ENCODE measurements at places on chromosomes 11 and 22.

DNA sequence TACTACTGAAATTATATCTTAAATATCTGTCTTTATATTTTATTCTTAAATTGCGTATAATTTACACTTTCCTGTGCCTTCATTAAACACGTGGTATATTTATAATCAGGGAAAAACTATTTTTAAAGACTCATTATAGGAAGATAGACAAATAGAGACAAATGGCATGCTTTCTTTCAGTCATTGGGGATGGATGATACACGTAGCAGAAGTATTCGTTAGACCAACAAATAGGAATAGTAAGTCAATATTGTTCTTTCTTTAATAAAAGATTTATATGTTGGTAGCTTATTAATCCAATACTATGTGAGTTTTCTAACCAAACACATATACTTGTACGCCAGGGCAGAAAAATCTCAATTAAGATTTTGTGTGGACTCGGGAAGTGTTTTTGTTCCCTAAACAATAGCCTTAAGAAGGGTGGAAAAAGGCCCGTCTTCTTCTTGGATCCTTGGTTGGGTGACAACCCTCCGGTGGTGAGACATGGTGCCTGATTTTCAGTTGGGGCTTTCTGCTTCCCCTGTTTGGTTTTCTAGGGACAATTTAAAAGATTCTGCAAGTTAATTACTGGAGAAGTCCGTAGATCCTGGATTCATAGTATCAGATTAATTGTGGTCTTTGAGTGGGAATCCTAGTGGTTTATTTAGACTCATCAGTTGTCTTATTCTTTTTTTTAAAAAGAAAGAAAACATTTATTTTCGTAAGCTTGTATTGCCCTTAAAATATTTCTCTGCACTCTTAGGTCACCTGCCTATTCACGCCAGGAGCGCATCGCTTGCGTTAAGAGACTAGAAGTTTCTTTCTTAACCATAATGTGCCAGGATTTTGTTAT lies 83.5 kb upstream of the WNT7B start:
- no peak for ATAC-seq

GRCh38 chr11:58495906-58496305 lies 12.0 kb downstream of the OR5B21 start:
- ATAC-seq, result no peak

- no peak for ATAC-seq
Measured at GRCh38 chr22:19567157-19568009, 43.2 kb upstream of the CLDN5 start.

- ATAC-seq, result no peak
Measured at GRCh38 chr22:24427500-24428164, at the start of gene ADORA2A. Gene ADORA2A, plus strand, starts transcription at chr22:24427599. Its CDS starts 5,806 bp downstream, at chr22:24433405.

DNA sequence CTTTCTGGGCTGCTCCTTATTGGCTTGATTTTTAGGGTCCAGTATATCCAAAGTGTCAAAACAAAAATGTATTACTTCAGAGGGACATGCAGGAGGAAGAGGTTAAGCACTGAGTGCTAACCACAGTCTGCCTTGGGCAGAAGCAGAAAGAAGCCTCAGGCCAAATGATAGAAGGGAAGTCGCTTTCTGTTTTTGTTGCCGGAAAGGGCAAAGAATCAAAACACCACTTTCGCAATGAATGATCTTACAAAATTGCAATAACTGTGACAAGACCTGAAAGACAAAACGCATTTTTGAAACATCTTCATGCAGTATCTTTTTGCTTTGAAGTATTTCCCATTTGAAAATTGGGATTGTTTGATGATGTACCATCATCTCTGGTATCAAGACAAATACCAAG lies 70.1 kb upstream of the PICALM start:
- ATAC-seq, result no peak

DNA sequence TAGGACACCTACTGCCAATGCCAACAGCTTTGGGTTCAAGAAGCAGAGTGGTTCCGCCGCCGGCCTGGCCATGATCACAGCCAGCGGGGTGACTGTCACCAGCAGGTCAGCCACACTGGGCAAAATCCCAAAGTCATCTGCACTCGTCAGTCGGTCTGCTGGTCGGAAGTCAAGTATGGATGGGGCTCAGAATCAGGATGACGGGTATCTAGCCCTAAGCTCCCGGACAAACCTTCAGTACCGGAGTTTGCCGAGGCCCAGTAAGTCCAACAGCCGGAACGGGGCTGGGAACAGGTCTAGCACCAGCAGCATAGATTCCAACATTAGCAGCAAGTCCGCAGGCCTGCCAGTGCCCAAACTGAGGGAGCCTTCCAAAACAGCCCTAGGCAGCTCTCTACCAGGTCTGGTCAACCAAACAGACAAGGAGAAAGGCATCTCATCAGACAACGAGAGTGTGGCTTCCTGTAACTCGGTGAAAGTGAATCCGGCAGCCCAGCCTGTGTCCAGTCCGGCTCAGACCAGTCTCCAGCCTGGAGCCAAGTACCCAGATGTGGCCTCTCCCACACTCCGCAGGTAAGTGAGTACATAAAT lies 115.1 kb downstream of the DBX1 start:
- ATAC-seq, result peak; percentile 4

DNA sequence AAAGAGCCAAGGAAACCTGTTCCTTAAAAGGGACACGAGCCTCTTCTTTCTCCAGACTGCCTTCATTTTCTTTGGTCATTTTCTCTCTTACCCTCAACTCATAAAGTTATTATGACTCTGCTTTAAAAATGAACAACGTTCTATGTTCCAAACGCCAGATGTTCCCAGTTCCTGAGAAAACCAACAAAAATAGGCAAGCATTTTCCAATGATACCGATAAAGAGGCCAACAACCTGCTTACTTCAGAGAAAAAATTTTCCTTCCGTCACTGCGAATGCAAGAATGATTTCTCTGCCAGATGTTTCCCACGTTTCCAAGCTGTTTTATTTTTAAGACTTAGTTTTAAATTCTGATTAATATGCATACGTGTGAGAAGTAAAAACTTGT lies 315 bp upstream of the TRPC6 start:
- ATAC-seq, result no peak

GRCh38 chr11:47020793-47021526 lies 84.4 kb downstream of the CSTPP1 start:
- no peak for ATAC-seq

- no peak for ATAC-seq
Measured at GRCh38 chr22:30438559-30438958, 13.0 kb downstream of the MTFP1 start.

GRCh38 chr11:23284631-23285030 lies 424.4 kb upstream of the CCDC179 start:
- ATAC-seq, result no peak

DNA sequence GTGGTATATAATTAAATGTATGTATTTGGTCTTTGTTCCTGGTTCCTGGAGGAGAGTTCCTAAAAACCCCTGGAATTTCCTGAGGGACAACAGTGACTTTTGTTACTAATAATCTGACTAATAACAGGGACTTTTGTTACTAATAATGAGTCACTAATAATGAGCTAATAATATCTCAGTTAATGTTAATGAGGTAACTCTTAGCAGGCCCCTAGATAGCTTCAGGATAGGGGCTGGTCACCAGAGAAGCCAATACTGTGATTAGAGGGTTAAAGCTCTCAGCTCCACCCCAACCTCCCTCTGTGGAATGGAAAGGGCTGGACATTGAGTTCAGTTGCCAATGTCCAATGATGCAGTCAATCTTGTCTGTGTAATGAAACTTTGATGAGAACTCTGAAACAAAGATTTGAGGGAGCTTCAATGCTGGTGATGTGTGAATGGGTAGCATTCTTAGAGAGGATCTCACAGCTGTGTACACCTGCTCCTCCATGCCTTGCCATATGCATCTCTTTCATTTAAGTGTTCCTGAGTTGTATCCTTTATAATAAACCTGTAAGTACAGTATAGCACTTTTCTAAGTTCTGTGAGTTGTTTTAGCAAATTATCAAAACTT lies 1431.4 kb upstream of the TENM4 start:
- ATAC-seq, result no peak

- ATAC-seq, result no peak
Measured at GRCh38 chr11:17383461-17383860, 5.0 kb downstream of the KCNJ11 start.

DNA sequence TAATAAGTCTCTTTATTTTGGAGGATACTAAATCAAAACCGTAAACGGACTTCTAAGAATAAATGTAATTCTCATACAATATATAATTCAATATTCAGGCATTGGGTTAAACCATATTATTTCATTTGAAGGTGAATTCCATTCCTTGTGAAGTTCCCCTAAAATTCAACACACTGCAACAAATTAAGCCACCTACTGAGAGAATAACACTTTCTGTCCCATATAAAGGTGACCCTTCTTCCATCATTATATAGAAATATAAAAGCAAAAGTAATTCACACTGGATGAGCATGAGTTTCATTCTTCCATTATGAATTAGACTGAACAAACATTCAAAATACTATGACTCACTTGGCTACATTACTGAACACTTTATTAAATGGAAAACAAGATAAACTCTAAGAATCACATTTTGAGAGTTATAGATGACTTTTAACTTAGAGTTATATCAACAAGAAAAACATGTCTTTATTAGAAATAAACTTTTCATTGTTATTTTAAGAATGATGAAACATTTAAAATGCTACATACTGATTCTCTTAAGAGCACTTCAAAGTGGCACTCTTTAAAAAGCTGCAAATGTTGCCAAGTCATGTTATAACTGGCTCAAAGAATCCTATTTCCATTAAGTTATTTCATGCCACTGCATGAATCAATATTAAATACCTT lies 2.8 kb downstream of the SESN3 start:
- ATAC-seq, result no peak

GRCh38 chr11:114202011-114202609 lies 94.1 kb upstream of the NNMT start:
- no peak for ATAC-seq

GRCh38 chr11:74138572-74138971 lies 32.2 kb downstream of the C2CD3 start:
- peak; percentile 91 for ATAC-seq

GRCh38 chr22:23898006-23898974 lies 4.1 kb downstream of the MIF start:
- ATAC-seq, result no peak

DNA sequence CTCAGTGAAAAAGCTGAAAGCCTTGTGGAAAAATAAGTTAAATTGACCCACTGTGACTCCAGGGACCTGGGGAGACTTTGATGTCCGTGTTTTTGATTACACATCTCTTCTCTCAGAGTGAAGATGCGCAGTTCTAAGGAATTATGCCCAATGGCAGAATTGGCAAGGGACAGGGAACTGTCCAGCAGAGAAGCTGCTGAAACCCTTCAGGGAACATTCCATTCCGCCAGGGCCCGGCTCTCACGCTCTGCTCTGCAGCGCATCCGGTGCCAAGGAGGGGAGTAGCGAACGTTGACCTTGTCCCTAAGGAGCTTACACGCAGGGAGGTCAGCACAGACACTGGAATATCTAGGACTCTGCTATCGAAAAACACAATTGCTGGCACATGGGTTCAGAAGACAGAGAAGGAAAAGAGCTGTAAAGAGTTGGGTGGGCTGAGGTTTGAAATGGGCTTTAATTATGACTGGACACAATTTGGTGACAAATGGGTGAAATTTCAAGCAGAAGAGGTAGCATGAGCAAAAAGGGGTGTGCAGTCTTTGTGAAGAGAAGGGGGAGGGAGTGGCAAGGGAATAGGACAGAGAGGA lies 64.5 kb upstream of the B3GAT1 start:
- ATAC-seq, result no peak

- ATAC-seq, result peak; percentile 99
Measured at GRCh38 chr11:130772266-130773227, 143.7 kb downstream of the SNX19 start.

GRCh38 chr11:107699371-107700285 lies 12.2 kb downstream of the SLN start:
- ATAC-seq, result no peak

- ATAC-seq, result no peak
Measured at GRCh38 chr11:9609002-9609759, 35.7 kb downstream of the WEE1 start.

- ATAC-seq, result no peak
Measured at GRCh38 chr22:39405346-39406085, 5.9 kb downstream of the TAB1 start.

Data from SK-N-SH treated with all-trans-retinoic acid at 6 μM for 48 hours (cell line).